ENCODE measurements at places on chromosomes 4 and X.

DNA sequence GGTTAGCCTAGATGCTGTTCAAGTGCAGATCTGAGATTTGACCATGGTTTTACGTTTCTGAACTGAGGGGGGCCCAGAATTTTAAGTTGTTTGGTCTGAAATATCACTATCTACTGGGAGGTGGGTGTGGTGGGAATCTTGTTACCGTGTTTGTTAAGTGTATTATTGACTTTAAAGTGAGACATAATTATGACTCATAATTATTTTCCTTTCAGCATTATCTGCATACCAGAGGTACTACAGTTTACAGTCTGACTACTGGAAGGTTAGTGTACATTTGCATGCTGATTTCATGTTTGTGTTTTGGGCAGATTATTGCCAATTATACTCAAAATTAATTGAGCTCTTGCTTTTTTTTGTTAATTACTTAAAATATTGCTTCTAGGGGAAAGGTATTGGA is 101.5 kb downstream of the KDM6A start:
- no peak for DNase-seq

GRCh38 chrX:18674417-18674787 is 2.5 kb upstream of the RS1 start:
- DNase-seq, result peak; percentile 17

- no peak for DNase-seq
Measured at GRCh38 chr4:76214177-76214675, 602 bp upstream of the SCARB2 start.

DNA sequence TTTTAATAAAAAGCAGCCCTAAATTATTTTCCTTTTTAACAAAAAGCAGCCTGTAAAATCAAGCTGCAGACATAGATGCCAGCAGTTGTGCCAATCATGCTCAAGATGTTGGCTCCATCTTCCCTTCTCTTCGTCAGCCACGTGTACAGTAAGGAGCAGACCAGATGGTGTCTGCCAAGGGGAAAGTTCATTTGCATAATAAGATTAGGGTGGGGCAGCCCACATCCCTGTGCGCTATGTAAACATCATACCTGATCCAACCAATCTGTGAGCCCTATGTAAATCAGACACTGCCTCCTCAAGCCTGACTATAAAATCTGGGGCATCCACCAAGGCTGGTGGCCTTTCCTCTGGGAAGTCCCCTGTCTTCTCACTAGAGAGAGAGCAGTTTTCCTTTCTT is 23.1 kb upstream of the C1GALT1C1 start:
- no peak for DNase-seq

- no peak for DNase-seq
Measured at GRCh38 chrX:132718431-132718958, 229.7 kb upstream of the MBNL3 start.

DNA sequence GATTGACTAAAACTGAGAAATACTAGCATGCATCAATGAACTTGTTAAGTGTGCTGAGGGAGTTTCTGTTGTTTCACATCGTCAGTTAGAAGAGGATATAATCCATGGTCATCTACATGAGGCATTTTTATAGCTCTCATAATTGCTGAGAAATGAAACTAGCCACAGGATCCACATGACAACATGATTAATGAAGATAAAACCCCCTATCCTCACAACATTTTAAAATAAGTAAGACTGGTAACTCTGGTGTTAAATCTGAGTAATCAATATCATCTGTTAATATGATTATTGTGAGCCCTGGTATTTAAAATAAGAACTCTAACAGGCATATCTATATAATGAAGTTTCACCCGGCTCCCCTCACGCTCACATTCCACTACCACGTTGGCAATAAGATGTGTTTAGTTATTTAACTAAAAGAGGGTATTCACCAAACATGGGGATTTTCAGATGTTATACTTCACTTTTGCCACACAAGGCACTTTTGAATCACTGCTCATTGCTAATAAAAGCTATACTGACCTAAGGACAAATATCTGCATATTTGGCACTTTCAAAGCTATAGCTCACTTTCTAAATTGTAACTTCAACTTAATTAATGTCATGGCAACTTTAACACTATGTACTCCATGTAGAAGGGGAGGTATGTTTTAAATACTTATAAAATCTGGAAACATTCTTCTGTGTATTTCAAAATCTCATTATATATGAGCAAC is 6.7 kb downstream of the UNC5C start:
- no peak for DNase-seq

DNA sequence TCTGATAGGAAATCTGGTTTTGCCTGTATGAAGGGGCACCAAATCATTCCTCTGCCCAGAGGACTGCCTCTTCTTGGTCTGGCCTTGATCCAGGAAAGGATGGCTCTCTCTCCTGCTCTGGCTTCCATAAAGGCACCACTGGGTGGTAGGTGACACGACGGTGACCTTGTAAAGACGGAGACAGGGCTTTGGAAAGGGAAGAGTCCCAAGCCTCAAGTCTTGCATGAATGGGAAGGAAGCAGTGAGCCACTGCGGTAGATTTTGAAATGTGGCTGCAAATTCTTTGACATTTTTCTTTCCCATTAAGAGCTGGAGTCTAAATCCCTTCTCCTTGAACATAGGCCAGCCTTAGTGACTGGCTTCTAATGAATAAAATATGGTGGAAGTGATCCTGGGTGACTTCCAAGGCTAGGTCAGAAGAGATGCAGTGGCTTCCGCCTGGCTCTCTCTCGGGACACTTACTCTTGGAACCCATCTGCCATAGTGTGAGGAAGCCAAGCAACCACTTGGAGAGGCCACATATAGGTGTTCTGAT is 347.4 kb downstream of the BCOR start:
- DNase-seq, result no peak

DNA sequence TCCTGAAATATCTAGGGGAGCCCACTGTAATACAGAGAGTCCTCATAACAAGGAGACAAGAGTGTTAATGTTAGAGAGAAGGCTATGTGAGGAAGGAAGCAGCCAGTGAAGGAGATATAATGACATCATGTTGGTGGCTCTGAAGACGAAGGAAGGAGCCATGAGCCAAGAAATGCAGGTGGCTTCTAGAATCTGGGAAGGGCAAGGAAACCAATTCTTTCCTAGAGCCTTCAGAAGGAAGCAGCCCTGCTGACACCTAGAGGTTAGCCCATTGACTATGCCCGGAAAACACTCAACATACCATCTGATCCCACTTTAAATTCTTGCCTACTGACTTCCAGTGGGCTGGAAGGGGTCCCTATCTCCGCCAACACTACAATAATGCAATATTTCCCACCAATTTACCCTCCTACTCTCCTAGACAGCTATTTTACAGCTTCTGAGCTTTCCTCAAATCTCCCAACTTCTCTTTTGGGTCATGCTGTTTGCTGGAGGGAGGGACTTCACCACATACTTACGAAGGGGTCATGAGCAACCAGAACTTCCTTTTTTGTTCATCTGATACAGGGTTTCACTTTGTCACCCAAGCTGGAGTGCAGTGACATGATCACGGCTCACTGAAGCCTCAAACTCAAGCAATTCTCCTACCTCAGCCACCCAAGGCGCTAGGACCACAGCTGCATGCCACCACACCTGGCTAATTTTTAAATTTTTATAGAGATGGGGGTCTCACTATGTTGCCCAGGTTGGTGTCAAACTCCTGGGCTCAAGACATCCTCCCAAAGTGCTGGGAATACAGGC is 25.2 kb upstream of the G3BP2 start:
- no peak for DNase-seq

- DNase-seq, result no peak
Measured at GRCh38 chr4:146791439-146791838, 152.7 kb downstream of the POU4F2 start.

GRCh38 chr4:131348263-131348662 is 1800.8 kb upstream of the PCDH10 start:
- no peak for DNase-seq

GRCh38 chr4:23857367-23857959 is 32.4 kb downstream of the PPARGC1A start:
- DNase-seq, result no peak

DNA sequence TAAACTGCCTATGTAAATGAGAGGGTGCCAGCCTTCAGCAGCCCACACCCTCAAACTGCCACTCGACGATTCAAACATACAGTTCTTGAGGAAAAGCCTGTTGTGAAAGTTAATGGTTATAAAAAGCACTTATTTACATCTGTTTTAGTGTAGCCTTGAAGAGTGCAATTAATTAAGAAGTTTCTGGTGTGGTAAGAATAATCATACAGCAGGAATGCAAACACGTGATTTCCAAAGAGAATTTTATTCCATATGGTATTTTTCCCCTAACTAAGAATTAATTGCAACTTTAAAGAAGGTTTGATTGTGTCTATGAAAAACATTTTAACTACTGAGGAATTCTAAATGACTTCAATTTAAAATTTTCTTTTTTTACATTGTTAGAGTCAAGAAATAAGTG is 176.3 kb upstream of the PITX2 start:
- DNase-seq, result no peak

- no peak for DNase-seq
Measured at GRCh38 chr4:4711902-4712301, 147.6 kb upstream of the MSX1 start.

GRCh38 chr4:112492321-112492720 is 23.7 kb downstream of the NEUROG2 start:
- no peak for DNase-seq

DNA sequence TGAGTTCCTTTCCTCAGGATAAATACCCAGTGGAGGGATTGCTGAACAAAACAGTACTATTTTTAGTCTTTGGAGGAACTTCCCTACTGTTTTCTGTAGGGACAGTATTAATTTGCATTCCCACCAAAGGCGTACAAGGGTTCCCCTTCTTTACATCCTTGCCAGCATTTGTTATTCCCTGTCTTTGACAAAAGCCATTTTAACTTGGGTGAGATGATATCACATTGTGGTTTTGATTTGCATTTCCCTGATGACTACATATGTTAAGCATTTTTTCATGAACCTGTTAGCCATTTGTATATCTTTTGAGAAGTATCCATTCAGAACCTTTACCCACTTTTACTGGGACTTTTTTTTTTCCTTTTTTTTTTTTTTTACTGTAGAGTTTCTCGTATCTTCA is 126.2 kb upstream of the ANXA10 start:
- no peak for DNase-seq

DNA sequence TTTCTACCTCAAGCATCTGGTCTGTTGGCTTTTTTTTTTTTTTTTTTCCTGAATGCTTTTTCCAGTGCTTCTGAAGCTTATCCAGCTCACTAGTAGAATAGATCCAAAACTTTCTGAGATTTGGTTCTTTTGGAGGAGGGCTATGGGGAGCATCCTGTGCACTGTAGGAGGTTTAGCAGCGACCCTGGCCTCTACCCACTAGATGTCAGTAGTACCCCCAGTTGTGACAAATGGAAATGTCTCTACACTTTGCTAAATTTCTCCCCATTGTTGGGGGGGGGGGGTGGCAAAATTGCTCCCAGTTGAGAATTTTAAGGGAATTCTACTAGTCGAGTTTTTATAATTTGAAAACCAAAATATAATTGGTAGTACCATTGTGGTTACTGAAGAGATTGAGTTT is 23.0 kb upstream of the PPA2 start:
- DNase-seq, result no peak

DNA sequence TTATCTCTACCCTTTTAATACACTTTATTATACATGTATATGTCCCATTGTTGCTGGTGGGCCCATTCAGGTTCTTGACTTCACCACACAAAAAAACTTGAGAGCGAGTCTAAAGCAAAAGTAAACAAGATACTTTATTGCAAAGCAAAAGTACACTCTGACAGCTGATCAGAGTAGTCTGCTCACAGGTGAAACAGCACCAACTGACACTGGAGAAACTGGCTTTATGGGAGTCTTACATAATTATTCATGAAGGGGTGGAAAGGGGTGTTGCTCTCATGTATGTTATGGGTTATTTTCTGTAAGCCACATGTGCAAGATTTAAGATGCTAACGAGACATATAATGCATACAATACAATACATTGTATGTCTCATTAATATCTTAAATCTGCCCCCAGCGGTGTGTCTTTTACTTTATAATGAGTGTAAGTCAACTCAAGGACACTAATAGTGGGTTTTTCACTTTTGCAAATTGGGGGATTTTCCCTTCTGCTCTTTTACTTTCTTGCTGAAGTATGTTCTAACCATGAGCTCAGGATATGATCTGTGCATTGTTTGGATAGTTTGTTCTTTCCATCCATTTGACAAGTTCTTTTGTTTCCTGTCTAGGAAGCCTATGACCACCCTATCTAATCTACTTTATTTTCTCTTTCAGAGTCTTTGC is 256.1 kb upstream of the ITM2A start:
- DNase-seq, result no peak

DNA sequence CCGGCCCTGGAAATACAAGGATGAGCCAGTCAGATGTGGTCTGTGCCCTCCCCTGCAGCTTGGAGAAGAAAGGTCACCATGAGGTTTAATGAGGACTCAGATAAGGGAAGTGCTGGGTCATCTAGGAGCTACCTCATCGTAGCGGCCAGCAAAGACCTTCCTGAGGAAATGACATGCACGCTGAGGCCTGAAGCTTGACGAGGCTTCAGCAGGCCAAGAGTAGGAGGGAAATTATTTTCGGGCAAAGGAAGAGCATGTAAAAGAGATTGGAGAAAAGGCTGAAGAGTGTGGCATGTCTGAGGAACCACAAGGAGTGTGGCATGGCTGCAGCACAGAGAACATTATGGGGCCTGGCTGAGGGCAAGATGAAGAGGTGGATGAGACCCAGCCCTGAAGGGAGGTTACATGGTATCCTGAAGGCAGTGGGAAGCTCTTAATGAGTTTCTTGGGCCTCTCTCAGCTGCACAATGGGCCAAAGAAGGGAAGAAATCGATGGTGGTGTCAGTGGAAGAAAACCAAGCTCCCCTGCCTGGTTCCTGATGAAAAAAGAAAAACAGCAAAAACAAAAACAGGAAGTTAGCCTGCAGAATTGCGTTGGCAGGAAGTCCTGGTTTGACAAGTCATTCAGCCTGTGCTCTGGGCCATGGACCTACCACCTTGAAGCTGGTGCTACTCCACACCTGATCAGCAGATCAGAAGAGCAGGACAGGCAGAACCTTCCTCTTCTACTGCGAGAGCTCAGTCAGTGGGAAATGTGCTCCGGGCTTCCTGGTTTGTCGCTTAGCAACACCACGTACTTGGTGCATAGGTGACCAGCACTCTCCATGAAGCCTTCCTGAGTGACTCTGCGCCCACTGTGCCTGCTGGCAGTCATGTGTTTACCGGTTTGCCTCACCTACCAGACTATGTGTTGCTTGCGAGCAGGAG is 134.5 kb upstream of the KLF3 start:
- DNase-seq, result peak; percentile 30

DNA sequence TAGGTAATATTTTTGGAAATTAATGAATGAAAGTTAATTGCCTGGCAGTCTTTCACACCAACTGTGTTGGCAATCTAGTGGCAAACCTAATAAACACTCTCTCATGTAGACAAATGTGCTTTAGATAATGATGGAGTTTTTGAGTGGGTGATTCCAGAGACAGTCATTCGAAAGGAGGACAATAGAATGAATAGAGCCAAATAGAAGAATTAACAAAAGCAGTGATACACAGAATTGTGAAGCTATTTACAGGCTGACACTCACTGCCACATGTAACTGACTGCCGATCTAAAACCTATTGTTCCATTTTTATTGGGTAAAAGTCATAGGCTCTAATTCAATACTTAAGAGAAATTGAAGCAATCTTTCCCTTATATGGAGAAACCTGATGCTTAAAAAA is 338.5 kb downstream of the PCDH7 start:
- no peak for DNase-seq
